Aorta (tissue), 5 donors: ENCODE measurements at places on chromosomes 16 and 17. TPM values are rescaled to one million over a fixed set of nuclear protein-coding genes. Genes with fewer than 3 reads are reported as not detected.

Gene CACNG3
- total RNA-seq = not detected

DNA sequence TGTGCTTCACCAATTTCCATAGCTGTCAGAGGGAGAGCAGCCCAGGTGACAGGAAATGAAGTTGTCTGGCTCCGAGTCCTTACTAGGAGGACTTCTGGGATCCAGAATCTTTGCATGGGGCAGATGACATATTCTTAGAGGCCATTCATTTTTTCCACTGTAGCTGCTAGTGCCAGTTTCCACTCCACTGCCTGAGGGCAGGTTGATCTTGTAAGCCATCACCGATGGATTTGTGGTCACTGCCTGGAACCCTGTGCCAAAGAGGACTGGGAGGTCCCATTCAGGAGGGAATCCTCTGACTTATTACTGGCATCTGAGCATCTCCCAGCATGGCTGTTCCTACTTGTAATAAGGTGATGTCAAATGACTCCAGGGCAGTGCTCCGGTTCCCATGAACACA is 144.1 kb upstream of the KCNJ18 start:
- H3K4me3 ChIP-seq = no peak overlapping the region
- H3K27me3 ChIP-seq = no peaks in the 10 kb centered on the region
- no peaks in the 10 kb centered on the region for H3K4me1 ChIP-seq
- no peak overlapping the region for H3K27ac ChIP-seq
- no peaks in the 10 kb centered on the region for H3K36me3 ChIP-seq
- DNase-seq = no peak

Gene PRAC2
- not detected for total RNA-seq

DNA sequence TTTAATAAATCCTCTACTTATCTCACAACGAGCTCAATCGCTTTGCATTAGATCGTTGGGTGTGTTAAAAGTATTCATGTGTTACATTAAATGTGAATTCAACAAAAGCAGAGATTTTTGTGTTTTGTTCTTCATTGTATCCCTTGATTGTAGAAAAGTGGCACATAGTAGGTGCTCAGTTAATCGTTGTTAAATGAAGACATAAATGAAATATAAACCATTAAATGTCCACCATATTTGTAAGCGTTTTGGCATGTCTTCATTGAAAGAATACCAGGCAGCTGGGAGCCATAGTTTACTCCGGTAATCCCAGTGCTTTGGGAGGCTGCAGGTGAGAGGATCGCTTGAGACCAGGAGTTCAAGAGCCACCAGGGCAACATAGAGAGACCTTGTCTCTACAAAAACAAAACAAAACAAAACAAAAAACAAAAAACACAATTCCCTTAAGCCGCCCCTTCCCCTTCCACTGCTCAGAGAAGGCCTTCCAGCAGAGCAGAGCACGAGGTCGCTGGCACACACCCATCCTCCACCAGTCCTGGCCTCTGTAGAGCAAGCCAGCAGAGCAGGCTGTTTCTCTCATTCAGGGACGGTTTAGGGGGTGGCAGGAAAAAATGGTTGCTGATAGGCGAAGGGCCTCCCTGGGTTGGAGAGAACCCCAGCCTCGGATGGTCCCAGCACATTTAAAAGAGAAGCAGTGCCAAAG is 673 bp upstream of the CHD9 start:
- no peak for DNase-seq
- H3K4me3 ChIP-seq = peak overlapping the region; percentile 67
- H3K27ac ChIP-seq = no peak overlapping the region
- no peaks in the 10 kb centered on the region for H3K4me1 ChIP-seq
- H3K27me3 ChIP-seq = no peaks in the 10 kb centered on the region
- no peaks in the 10 kb centered on the region for H3K36me3 ChIP-seq

Gene KRTAP1-5
- total RNA-seq = not detected

GRCh38 chr16:30902029-30902972 is 5.9 kb downstream of the CTF1 start:
- peaks cover 2% of the 10 kb centered on the region for H3K36me3 ChIP-seq
- H3K27me3 ChIP-seq = no peaks in the 10 kb centered on the region
- peak; percentile 79 for DNase-seq

GRCh38 chr16:67396159-67397035 is 3.1 kb upstream of the TPPP3 start:
- DNase-seq = peak; percentile 89
- no peaks in the 10 kb centered on the region for H3K36me3 ChIP-seq
- no peak overlapping the region for H3K4me3 ChIP-seq
- no peaks in the 10 kb centered on the region for H3K27me3 ChIP-seq

DNA sequence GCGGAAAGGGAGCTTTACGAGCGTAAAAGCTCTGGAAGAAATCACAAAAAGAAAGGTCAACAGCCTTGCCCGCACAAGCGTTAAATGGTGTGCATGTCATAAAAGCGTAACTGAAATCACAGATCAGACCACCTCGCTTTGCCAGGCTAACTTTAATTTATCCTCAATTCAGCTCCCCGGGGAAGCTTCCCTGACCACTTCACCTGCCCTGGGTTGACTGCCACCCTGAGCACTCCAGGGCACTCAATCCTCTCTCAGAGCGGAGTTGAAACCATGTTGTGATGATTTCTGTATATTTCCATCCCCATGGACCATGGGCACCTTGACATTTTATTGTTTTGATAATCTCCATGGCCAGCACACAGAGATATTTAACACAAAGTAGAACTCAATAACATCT is 16.1 kb upstream of the NAGS start:
- H3K4me1 ChIP-seq = no peaks in the 10 kb centered on the region
- H3K27me3 ChIP-seq = no peaks in the 10 kb centered on the region
- H3K36me3 ChIP-seq = no peaks in the 10 kb centered on the region
- H3K27ac ChIP-seq = no peak overlapping the region
- H3K4me3 ChIP-seq = no peak overlapping the region
- no peak for DNase-seq

DNA sequence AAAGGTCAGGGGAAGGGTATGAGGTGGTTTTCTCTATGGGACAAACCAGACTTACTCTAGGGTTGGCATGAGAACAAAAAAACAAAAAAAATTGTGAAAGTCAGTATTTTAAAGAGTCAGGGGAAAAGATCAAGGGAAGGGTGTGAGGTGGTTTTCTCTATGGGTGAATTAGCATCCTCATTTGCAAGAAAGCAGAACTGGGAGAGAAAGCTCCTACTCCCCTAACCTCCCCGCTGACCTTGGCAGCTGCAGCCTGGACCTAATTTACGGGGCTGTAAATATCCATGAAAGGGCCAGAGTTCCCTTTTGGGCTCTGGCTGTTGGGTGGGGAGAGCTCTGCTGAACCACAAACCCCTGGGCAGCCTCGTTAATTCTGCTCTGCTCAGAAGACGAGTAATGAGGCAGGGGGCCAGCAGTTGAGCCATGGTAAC is 10.6 kb downstream of the RHBDL3 start:
- no peak overlapping the region for H3K4me3 ChIP-seq
- no peak for DNase-seq
- no peaks in the 10 kb centered on the region for H3K4me1 ChIP-seq

Gene CLEC3A
- total RNA-seq = not detected

DNA sequence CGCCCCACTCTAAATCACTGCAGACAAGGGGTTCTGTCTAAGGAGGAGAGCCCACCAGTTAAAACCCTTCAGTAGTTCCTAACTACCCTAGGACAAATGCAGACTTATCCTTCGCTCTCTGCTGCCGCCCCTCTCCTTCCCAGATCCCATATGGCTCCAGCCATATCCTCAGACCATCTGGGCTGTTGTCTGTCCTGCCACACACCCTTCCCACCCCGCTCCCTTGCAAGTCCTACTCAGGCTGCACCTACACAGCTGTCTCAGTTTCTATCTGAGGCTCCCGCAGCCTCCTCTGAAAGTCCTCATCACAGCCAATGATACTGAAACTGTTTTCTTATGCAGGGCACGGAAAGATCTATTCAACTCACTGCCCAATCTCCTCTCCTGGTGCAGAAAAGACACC is 720 bp upstream of the BCKDK start:
- no peaks in the 10 kb centered on the region for H3K27me3 ChIP-seq
- H3K4me1 ChIP-seq = no peaks in the 10 kb centered on the region
- no peak overlapping the region for H3K4me3 ChIP-seq
- DNase-seq = no peak
- H3K36me3 ChIP-seq = no peaks in the 10 kb centered on the region

Gene C17orf100
- total RNA-seq = 1.2 TPM

Gene METRN
- total RNA-seq = 22.7 TPM

DNA sequence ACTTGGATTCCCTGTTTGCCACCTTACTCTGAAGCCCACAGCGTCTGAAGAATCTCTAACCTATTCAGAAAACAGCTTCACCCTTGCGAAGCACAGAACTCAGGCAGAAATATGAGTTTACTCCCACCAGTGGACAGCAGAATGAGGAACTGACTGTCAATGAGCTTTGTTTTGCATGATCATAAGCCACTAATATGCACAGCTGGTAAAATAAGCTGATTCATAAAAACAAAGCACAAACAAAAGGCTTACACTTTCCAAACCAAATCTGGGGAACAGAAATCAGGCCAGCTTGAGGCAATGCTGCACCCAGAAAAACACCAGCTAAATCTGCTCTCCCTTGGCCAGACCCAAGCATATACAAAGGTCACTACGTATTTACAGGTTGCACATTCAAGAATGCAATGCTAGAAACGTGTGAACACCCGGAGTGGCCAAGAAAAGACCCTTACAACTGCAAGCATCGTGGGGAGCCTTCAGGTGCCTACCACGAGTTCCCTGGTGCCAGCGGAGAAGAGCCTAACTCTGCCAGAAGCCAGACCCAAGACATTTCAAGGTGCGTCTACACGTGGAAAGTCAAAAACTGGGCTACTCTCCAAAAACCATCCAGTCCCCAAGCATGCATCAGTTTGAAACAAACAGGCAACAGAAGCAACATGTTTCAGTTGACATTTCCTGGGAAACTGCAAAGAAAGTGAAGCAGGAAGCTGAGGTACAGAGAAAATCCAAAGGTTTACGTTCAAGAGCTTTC is 207.1 kb downstream of the ZFHX3 start:
- H3K4me1 ChIP-seq = no peaks in the 10 kb centered on the region
- no peak for DNase-seq
- H3K36me3 ChIP-seq = no peaks in the 10 kb centered on the region
- no peak overlapping the region for H3K27ac ChIP-seq
- H3K27me3 ChIP-seq = no peaks in the 10 kb centered on the region

Gene TIMP2
- total RNA-seq = 657 TPM

DNA sequence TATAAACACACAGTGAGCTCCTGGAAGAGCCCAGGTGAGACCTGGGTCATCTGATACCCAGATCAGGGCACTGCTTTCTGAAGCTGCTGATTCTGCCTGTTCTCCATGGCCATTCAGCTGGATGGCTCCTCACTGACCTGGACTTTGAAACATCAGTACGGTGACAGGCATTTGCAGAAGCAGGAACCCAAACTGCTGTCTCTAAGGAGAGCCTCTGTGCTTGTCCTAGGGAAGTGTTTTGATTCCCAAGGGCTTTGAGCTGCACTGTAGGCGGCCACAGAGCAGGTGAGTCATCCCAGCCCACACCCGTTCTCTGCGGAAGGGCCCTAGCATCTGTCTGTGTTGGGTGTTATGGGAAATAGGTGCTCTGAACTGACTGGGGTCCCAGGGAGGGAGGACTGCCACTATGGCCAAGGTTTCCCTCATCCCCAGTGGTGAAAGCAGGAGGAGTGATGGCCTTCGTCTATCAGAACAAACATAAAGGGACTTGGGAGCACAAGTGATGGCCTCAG is 60.7 kb upstream of the ADCY9 start:
- no peaks in the 10 kb centered on the region for H3K36me3 ChIP-seq
- H3K4me3 ChIP-seq = no peak overlapping the region
- no peaks in the 10 kb centered on the region for H3K4me1 ChIP-seq
- no peak for DNase-seq
- no peaks in the 10 kb centered on the region for H3K27me3 ChIP-seq
- no peak overlapping the region for H3K27ac ChIP-seq

Gene CACNG5
- total RNA-seq = not detected

Gene ABAT
- 11.5 TPM for total RNA-seq

DNA sequence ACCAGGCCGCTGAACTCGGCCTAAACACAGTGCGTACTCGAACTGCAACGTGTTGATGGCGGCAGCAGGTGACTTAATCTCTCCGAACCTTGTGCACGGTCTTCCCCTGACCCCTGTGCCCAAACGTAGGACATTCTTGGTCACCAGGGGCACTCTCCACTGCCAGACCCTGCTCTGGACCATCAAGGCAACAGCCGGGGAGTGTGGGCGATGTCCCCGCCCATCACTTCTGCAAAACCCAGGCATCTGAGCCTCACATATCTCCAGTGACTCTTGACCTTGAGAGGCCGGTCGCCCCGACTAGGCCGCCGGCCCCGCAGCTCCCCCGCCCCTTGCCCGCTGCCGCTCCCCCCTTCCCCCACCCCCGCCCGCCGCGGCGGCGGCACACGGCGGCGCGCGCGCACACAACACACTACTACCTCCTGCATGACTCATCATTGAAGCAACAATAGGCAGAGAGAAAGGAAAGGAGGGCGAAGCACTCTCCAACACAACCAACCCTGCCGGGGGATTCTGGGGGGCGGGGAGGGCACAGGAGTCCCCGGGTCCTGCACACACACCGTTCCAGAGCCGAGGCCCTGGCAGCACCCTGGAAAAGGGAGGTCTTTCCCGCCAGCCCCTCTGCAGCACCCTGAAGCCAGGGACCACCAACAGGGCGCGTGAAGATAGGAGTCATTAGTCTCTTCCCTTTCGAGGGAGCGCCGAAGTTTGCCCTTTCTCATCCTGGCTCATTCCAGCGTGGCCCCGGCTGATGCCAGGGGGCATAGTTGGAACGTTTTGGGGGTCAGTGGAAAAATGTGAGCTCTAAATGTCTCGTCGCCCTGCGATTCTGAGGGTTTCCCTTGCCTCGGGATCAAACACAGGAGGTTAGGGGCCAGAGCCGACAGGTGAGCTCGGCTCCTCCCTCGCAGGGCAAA is 1.9 kb downstream of the MNT start:
- H3K4me1 ChIP-seq = no peaks in the 10 kb centered on the region
- H3K27me3 ChIP-seq = no peaks in the 10 kb centered on the region
- peak; percentile 74 for DNase-seq
- H3K36me3 ChIP-seq = no peaks in the 10 kb centered on the region

DNA sequence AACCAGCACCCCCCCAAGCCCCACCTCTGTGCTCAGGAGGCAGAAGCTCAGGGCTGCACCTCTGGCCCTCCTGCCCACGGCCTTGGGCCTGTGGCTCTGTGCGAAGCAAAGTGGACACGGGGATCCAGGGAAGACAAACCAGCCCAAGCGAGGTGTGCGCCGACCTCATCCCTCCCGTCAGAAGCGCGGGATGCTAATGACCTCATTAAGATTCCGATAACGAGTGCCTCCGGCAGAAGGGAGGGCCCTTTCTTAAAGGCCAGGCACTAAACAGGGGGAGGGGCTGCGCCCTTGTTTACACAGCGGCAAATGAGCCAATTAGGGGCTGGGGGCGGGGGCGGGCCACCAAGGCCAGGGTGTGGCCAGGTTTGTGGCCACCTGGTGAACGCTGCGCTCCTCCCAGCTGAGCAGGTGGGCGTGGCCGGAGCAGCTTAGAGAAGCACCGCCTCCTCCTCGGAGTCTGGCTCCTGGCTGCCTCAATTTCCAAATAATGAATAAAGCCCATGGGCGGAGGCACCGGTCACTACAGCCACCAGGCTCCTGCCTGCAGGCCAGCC is 3.2 kb downstream of the CBX4 start:
- no peaks in the 10 kb centered on the region for H3K27me3 ChIP-seq
- DNase-seq = no peak
